ENCODE measurements at places on chromosomes 16 and 17.

DNA sequence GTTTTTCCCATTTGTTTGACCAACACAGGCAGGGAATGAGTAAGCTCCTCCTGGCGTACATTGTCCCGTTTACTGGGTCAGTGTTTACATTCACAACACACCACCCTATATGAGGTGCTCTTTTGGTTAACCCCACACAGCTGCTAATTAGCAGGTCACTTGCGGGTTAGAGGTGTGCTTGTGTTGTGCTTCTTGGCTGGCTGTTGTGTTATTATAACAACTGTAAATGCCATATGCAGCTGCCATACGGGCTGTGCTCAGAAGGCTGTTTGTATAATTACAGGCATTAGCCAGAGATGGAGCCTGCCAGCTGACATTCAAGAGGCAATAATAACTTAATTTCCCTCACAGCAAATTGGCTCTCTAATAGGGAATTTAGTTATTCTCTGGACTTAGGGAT is 205.1 kb upstream of the ELAC2 start:
- no peak for DNase-seq

DNA sequence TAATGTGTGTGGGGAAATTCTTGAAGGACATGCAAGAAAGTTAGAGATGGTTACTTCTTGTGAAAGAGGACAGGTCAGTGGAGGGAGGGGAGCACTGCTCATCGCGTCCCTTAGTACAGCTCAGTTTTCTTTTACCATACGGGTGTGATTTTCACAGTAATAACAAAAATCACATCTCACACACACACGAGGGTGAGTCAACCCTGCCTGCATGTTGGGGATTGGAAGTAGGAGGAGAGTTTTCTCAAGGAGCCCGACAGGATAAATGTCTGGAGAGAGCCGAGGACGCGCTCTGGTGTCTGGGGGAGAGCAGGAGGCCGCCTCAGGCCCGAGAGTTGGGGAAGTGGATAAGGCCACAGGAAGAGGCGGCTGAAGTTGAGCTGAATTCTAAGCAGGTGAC is 16.4 kb downstream of the PLCD3 start:
- DNase-seq = no peak

DNA sequence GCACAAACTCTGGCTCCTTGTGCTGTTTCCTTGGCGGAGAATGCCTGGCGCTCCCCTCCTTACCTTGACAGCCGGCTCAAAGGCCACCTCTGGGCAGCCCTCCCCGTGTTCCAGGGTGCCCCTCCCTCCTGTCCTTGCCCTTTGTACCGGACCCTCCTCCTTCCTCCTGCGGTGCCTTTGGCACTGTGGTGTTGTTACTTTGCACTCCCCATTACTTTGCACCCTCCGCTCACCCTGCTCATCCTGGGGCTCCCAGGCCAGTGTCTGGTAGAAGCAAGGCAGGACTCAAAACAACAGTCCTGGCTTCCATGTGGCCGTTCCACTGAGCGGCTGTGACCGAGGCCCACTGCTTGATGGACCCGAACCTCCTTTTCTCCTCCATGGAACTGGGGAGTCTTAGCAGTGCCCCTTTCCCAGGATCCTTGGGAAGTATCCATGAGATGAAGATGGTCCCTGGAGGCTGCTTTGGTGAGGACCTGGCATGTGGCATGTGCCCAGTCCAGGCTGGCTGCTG is 147.8 kb downstream of the CMIP start:
- DNase-seq = no peak

DNA sequence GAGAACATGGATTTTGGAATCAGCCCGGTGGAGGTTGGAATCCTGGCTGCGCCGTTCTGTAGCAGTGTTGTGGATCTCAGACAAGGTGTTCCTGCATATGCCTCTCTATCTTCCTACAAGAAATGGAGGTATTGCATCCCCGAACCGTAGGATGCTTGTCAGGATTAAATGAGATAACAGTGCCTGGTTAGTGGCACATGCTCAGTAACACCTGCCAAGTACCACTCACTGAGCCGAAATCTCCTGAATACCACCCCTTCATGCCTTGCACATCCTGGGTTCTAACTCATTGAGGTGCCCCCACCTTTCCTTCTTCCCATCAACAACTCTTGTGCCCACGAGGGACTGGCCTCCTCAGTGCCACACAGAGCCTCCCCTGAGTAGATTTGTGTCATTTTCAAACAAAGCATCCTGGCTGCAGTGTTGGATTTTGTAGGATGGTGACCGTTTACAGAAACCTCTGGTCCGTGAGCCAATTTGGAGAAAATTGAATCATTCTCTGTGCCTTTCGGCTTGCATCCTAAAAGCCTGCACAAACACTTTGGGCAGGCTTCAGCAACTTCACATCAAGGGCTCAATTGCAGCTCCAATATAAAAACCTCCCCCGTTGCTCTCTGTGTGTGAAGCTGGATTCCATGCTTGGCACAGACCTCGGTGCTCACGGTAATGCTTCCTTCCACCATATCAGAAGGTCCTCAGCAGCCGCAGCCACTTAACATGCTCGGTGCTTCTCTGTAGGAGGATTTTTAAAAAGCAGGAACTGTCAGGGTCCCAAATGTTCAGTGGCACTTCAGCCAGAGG is 84.2 kb downstream of the WWOX start:
- no peak for DNase-seq

GRCh38 chr17:74987909-74988711 is 678 bp downstream of the CDR2L start:
- DNase-seq = no peak

GRCh38 chr17:5344914-5345313 is 62.8 kb downstream of the RABEP1 start:
- DNase-seq = no peak
